ENCODE measurements at places on chromosomes 7 and 10. TPM values are rescaled to one million over a fixed set of nuclear protein-coding genes. Genes with fewer than 3 reads are reported as not detected.

Gene TYW1B
- 5.3 TPM for total RNA-seq

- DNase-seq, result no peak
Observed at GRCh38 chr10:90924552-90924951, 3.7 kb upstream of the ANKRD1 start.

DNA sequence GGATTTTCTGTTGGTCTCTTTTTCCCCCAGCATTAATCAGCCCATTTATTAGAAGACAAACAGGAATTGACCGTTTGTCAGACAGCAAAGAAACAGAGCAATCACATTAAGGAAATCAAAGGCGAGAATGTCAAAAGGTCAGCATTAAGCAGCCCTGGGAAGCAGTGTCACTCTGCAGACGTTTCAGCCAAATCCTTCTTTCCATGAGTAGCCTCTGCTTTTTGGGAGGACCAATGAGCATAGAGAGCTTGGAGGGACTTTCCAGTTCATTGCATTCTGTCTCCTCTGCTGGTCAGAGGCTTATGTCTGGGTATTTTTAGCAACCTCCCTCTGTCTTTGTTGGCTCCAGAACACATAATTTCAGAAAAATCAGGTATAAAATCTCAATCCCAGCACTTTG lies 481.4 kb downstream of the GALNT17 start:
- no peak for DNase-seq

Gene SEMA3C
- 67.1 TPM for total RNA-seq

Gene EFCAB10
- total RNA-seq, result not detected

GRCh38 chr10:78524342-78524741 lies 490.7 kb downstream of the RPS24 start:
- DNase-seq, result no peak

DNA sequence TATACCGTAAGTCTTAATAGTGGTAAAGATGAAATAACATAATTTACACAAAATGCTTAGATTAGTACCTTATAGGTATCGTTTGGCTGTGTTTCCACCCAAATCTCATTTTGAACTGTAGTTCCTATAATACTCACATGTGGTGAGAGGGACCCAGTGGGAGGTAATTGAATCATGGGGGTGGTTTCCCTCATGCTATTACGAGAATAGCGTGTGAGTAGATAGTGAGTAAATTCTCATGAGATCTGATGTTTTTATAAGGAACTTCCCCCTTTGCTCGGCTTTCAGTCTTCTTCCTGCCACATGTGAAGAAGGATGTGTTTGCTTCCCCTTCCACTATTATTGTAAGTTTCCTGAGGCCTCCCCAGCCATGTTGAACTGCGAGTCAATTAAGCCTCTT lies 426.3 kb upstream of the POT1 start:
- DNase-seq, result no peak

DNA sequence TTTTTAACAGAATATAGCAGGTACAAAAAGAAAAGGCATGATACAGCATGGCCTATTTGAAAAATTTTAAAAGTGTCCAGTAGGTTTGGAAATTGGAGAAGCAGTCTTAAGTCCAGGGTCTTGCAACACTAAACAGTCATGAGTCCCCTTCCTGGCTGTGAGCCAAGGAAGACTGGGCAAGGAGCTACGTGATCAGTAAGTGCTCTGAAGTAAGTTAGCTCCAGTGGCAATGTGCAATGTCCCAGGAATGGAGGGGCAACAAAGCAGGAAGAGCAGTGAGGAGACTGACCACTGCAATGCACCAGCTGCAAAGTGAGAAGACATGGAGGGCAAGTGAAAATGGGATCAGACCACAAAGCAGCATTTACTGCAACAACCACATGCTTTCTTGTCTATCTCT lies 72.9 kb upstream of the GRID1 start:
- DNase-seq, result peak; percentile 74

DNA sequence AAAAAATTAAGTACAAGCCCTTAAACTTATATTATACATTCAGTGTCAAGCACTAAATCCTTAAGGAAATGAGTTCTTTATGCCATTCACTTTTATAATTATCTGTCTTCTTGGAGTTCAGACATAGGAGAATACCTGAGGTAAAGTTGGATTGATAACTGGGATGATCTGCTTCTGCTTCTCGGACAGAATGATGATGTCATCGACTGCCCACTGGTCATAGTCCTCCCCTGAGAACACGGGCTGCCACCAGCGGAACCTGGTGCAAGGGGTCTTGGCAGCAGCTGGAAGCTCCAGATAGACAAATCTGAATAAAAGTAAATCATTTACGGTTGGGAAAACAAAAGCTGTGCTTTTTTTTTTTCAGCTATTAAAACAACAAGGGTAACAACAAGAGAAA lies 148.2 kb upstream of the SLC26A5 start:
- DNase-seq, result no peak

DNA sequence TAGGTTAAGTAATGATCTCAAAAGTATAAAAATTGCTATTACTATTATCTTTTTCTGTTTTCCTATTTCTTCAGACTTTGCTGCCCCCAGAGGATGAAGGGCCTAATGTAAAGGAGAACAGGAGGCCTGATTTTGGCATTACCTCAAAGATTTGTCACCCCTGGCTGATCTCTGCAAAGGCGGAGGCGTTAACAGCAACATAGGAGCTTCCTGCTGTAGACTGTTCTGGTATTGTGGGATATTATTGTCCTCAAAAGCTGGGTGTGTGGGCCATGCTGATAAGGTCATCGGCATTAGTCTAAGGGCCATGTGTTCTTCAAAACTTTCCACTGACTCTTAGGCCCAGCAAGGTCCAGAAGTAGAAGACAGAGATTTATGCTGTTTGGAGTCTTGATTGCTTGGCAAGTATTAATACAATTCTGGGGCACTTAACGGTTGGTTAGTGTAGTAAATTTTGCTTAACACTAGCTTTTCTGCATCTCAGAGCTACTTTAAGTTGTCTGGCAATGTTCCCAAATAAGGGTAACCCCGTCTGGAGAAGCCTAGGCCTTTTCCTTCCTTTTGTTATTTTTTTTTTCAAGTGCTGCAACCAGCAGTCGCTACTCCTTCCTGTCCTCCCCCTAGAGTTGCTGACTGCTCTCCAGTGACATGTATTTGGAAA lies 14.0 kb upstream of the ENTPD1 start:
- DNase-seq, result no peak

- no peak for DNase-seq
Observed at GRCh38 chr10:113369365-113369694, 183.5 kb upstream of the HABP2 start.

GRCh38 chr10:1600861-1601260 lies 136.5 kb downstream of the ADARB2 start:
- peak; percentile 31 for DNase-seq

- no peak for DNase-seq
Observed at GRCh38 chr7:69645683-69646082, 47.4 kb downstream of the AUTS2 start.

DNA sequence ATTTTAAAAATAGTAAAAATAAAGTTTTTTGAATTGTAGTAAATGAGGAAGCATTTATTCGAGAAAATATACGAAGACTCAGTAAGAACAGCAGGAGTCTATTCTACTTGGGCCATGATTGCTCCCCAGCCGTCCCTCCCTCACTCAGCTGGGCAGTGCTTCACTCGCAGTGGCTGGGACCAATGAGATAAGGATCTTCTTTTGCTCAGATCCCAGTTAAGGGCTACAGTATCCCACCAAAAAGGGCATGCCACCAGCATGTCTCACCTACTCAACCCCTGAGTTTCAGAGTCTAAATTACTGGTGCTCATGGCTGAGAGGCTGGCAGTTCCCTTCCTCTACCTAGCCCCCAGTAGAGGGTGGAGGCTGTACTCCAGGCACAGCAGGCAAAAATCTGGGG lies 455.7 kb upstream of the PFKP start:
- DNase-seq, result no peak

GRCh38 chr7:7736671-7737070 lies 18.3 kb upstream of the RPA3 start:
- no peak for DNase-seq

DNA sequence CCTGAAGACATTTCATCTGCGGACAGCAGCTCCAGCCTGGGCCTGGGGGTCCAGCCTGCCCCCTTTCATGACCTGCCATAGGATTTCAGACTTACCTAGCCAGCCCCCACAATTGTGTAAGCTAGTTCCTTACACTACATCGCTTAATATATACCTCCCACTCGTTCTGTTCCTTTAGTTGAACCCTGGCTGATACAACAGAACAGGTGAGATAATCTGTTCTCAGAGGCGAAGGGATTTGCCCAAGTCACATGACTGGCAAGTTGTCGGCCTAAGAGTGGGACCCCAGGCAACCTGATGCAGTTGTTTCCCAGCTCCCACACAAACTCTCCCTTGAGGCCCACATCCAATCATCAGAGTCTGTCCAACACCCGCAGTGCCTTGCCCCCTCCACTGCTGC lies 168.2 kb downstream of the SH3PXD2A start:
- no peak for DNase-seq

- no peak for DNase-seq
Observed at GRCh38 chr7:3559278-3559677, 258.2 kb downstream of the SDK1 start.

Gene FAM171A1
- total RNA-seq, result 5.4 TPM

GRCh38 chr10:22222236-22223190 lies 4.7 kb upstream of the EBLN1 start:
- no peak for DNase-seq

Measured in lower leg skin (tissue), 4 donors.